ENCODE measurements at places on chromosomes 3 and 15. TPM values are rescaled to one million over a fixed set of nuclear protein-coding genes. Genes with fewer than 3 reads are reported as not detected.

DNA sequence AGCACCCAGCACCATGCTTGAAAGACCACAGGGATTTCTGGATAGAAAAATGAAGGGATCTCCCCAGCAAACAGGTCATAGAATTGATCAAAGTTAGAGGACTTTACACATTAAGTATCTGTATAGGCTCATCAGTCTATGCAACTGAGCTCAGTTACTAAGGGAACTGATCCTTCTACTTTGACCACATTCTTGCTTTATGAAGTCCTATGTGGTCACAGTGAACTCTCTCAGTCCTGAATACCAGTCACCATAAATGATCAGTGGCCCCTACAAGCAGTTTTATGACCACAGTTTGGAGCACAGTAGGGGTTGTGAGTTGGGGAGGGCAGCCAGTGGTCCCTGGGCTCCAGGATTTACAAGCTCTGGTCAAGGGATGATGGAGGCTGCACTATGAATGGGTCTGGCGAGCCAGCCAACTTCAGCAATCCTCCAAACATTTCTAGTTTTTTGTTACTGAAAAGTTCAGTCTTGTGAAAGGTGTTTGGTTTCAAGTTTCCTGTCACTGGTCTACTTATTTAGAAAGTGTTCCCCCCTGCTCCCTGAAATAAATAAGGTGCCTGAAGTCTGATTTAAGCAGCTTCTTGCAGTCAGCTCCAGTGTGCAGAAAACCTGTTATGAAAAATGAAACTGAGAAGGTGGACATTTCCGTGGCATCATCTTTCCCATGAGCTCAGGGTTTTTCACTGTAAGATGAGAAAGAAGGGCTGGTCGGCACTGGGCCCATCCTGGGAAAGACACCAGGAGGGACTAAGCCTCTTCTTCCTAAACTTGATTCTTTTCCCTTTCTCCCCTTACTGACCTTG, 75.5 kb downstream of the DAPK2 start:
- DNase-seq, result peak; percentile 23

SHF gene
- total RNA-seq, result 23.9 TPM

GRCh38 chr3:49519916-49520385, 34.3 kb upstream of the BSN start:
- no peak for DNase-seq

GRCh38 chr15:73081321-73081958, 29.2 kb downstream of the NEO1 start:
- no peak for DNase-seq

DNA sequence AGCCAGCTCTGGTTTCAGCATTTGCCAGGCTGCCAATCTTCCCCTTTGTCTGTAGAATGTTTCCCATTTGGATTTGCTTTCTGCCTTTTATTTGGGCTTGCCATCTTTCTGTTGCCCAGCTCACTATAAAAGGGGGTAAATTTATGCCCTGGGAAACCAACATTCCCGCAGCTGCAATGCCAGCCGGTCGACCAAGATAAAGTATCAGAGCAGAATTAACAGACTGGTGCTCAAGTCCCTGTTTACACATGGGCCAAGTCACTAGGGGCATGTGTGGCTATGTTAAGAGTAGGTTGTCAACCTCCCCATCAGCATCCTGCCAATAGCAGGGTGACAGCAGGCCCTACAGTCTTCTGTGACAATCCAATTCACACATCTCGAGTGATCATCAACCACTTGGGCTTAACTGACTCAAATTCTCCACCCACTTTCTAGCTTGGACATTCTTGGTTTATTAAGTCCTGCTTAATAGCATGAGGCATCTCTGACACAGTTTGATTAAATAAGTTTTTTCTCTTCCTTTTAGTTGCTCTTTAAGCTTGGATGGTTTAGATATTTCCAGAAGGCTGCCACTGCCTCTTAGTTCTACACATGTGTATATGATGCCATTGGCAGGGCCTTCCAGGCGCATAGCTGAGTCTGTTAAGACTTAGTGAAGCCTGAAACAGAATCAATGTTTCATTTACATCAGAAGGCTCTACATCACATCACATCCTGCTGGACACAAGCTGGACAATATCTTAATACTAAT, 24.1 kb upstream of the VEPH1 start:
- no peak for DNase-seq

GRCh38 chr15:36344887-36345286, 234.5 kb upstream of the CDIN1 start:
- DNase-seq, result no peak

ISLR gene
- 0.35 TPM for total RNA-seq

- peak; percentile 52 for DNase-seq
Observed at GRCh38 chr3:118501152-118501551, 533.5 kb downstream of the IGSF11 start.

DNA sequence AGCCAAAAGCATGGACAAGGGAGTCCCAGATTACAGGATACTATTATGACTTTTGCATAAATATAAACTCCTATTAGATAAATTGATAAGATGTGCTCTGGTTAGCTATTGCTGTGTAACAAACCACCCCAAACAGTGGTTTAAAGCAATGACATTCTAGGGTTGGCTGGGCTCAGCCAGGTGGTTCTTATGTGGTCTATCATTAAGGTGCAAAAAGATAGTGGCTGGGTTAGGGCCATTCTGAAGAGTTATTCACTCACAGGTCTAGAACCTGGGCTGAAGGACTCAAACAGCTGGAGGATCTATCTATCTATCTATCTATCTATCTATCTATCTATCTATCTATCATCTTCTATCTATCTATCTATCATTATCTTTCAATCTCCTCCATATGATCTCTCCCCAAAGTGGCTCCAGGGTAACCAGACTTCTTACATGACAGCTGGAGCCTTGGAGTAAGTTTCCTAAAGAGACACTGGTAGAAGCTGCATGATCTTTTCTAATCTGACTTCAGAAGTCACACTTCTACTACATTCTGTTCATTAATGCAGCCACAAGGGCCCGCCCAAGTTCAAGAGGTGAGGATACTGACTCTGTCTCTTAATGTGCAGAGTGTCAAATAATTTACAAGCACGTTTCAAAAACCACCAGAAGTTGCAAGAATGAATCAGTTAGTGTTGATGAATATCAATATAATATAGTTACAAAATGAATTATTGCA, 74.9 kb upstream of the XCR1 start:
- DNase-seq, result no peak

KNL1 gene
- 22.5 TPM for total RNA-seq

CLDN16 gene
- not detected for total RNA-seq

DZIP1L gene
- total RNA-seq, result 8.3 TPM

DNA sequence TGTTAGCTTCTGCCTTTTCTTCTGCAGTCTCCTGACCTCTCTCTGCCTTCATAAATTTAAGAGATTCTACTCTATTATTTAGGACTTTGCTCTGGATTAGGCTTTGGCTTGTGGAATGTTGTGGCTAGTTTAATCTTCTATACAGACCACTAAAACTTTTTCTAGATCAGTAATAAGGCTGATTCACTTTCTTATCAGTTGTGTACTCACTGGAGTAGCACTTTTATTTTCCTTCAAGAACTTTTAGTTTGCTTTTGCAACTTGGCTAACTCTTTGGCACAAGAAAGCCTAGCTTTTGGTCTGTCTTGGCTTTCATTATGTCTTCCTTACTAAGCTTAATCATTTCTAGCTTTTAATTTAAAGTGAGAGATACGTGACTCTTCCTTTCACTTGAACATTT, 265.5 kb upstream of the TBC1D5 start:
- no peak for DNase-seq

ITGB5 gene
- total RNA-seq, result 251 TPM

ITGA11 gene
- 0.06 TPM for total RNA-seq

DNA sequence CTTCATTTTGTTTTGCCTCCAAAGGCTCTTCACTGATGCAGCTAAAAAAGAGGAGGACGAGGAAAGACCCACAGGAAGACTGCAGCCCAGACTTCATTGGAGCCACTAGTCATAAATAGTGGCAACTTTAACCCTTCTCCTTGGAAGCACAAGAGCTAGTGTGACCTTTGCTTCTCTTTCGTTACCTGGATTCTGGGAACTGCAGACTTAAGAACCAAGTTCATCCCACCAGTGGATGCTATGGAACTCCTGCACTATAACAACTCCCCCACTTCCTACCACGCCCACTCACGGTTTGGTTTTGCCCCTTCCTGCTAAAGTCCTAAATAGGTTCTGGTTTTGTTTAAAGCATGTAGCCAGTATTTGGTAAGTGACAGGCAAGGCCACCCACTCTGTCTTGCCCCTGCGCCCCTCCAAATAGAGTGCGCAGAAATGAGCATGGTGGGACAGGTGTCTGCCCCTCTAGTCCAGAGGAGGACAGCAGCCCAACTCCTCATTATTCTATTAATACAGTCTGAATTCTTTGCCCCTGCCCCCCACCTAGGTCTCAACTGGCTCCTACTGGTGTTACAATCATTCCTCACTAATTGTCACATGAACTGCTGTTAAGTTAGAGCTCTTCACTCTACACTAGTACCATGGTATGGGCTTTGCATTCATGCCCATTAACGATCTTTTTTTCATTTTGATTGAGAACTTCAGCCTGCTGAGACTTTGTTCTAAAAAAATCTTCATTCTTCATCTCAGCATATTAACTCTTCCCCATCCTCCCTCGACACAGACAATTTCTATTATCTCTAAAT, 504.6 kb downstream of the FOXP1 start:
- DNase-seq, result no peak

GRCh38 chr15:95511671-95512070, 818.8 kb upstream of the NR2F2 start:
- no peak for DNase-seq
